Stimulated activated CD4-positive, alpha-beta T cell treated with anti-CD3 and anti-CD28 coated beads, Interleukin-15, amount 100 ng/mL, for 1 hour (primary cell): ENCODE measurements at places on chromosomes 7 and 10.

DNA sequence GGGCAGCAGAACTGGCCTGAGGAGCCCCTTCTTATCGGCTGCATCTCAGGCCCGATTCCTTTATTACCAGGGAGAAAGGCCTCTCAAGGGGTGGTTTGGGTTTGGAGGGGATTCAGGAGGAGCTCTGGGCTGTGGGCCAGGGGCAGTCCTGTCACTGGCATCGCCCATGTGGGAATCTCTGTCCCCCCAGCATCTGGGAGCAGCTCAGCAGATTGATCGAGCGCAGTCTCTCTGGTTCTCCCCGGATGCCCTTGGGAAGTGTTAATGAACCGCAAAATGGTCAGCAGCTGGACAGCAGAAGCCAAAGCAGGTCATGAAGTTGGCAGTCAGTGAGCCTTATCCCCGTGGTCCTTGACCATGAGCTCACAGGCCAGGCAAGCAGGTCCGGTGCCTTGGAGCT, 104.4 kb upstream of the ANLN start:
- no peak for DNase-seq

DNA sequence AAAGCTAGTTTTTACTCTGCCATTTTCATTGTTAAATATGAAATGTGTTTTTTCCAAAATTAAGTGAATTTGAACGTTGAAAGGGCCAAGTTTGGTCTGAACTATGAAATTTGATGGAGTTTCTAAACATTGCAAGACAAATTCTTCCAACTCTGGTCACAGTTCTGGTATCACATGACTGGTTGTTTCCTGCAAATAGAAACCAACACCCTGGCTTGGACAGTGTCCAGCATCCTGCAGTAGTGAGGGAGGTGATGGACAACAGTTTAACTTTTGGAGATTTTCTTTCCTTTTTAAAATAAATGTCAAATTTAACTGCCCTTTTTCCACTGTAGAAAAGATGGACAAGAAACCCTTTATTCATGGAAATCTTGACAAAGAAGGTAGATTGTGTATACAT, 54.8 kb upstream of the AGBL3 start:
- no peak for DNase-seq

DNA sequence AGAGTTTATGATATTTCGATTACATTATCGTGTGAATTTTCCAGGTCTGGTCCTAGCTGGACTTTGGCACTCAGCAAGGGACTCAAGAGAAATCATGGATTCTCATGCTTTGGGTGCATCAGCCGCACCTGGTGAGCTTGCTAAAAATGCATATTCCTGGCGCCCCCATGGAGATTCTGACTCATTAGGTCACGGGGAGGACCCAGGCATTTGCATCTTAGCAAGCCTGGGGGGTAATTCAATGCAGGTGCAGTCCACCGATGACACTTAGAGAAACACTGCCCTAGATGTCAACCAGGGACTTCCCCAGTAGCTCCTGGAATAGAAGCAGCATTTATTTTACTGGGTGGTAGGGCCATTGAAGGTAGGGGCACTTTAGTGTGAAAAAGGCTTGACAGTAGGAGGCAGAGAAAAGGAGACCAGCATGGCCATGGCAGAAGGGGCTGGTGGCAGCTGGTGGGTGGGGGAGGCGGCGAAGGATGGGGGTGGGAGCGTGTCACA, 29.9 kb upstream of the PDCD4 start:
- no peak for DNase-seq

- no peak for DNase-seq
These were observed 204.1 kb downstream of the ZNF365 start for GRCh38 chr10:62578301-62578700.

- DNase-seq: no peak
These were observed 369.2 kb upstream of the KLF6 start for GRCh38 chr10:4154191-4154715.

GRCh38 chr10:44933451-44934321, 22.5 kb downstream of the TMEM72 start:
- no peak for DNase-seq

- DNase-seq: no peak
These were observed 1.4 kb upstream of the HOXA7 start for GRCh38 chr7:27157702-27158431.
